ENCODE measurements at places on chromosomes 1 and 21.

DNA sequence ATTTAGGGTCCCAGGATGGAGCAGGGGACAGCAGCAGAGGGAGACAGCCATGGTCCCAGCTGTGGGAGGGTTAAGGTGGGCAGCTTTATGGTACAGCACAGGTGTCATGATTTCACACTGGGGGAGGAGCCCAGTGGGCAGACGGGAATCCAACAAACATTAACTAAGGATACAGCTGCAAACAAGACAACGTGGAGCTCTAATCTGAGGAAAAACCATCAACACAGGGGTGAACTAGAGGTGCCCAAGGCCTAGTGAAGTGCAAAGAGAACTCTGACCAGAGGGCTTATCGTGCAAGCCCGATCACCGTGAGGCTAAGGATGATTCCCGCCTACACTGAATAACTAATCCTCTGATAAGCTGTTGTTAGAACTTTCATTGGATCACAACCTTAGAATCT is 18.7 kb downstream of the ECE1 start:
- no peak for DNase-seq

- DNase-seq = peak; percentile 89
Measured at GRCh38 chr1:2556277-2556677, at the start of gene TNFRSF14. Gene TNFRSF14 (plus strand): TSS chr1:2556371. CDS start chr1:2556665, 294 bp downstream.

DNA sequence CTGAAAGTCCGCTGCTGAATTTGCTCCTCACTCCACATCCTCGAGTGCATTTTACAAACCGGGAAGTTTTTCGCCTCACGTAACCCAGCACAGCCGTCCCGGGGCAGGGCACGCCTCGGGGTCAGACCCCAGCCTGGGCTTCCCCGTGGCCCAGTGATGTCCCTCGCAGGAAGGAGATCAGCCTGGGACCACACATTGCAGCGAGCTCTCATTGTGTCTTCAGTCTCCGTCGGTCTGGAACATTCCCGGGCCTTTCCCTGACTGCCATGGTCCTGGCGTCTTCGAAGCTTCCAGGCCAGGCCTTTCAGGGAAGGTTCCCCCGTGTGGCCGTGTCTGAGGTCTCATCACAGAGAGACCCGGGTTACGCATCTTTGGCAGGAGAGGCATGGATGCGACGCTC is 43.5 kb downstream of the MORN1 start:
- DNase-seq = no peak

DNA sequence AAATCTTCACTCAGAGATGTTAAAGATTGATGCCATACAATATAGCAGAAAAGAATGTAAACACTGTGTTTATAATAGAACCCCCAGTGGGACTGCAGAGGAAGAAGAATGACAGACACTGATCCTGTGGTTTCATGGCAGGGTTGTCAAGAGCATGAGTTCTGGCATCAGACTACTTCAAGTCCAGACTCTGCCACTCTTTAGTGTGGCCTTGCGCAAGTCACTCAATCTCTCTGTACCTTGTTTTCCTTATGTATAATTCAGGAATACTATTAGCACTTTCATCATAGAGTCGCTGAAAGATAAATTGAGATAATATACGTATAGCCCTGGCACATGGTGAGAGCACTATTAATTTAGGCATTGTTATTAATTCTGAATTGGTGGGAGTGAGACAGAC is 38.5 kb upstream of the BCL9 start:
- DNase-seq = no peak

DNA sequence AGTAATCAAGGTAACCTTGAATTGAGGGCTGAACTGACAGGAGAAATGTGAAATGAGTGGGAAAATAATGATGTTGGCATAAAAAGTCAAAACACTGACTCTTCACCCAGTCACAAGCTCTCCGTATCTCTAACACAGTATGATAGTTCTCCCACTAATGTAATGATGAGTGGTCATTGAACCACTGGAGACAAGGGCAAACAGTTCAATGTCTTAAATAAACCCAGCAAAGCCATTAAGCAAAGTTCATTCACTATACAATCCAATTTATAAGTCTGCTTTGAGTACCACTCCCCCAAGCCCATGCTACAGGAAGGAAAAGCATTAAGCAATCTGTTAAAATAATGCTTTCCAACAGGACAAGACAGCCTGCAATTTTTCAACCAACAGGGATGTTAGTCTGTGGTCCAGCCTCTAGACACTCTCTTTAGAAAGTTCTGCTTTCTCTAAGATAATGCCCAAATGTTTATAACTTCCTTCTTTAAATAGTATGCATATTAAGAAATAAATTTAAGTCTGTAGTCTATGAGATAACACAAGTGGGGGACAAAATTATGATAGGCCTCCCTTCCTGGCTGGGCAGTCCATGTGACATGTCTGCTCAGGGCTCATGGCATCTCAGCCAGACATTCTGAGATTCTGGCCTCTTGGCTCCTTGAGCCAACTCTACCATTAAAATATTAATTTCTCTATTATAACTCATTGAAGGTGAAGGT is 25.5 kb upstream of the DDAH1 start:
- no peak for DNase-seq

DNA sequence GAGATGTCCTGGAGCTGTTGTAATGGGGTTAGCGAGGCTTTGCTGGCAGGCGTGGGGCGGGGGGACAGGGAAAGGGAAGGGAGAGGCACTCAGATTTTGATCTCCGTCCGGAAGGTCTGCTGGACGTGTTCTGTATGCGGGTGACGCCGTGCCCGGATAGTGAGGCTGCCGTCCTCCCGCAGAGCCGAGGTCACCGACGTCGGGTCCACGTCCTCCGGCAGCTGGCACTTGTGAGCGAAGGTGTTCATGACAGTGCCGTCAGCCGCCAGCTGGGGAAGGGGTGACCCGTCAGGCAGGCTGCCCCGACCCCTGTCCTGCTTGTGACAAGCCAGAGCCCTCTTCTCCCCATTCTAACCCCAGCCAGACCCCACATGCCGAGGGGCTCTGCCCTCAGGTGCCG is 2.4 kb downstream of the HSPB7 start:
- DNase-seq = no peak

DNA sequence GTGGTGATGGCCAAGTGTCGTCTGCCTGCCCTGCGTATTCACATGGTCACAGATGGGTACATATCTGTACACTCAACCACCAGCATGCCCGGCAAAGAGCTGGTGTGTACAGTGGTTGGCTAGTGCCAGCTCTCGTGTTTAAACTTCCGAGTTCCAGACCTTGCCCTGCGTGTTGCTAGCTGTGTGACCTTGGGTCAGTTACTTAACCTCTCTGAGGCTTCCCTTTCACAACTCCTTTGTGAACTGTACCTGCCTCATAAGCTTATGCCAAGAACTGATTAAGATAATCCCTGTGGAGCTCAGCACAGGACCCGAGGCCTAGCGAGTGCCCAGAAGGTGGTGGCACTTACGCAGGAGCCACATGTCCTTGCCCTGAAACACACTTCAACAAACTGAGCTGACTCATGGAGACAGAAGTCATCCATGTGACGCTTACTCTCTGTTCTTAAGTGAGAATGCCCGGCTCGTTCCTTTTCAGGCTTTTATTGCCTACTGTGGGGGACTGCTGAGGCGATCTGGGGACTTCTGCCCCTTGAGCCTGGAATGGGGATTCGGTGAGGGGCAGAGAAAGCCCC is 55.4 kb downstream of the ALPL start:
- DNase-seq = no peak

- DNase-seq = no peak
Measured at GRCh38 chr1:195898924-195899323, 709.3 kb downstream of the KCNT2 start.

DNA sequence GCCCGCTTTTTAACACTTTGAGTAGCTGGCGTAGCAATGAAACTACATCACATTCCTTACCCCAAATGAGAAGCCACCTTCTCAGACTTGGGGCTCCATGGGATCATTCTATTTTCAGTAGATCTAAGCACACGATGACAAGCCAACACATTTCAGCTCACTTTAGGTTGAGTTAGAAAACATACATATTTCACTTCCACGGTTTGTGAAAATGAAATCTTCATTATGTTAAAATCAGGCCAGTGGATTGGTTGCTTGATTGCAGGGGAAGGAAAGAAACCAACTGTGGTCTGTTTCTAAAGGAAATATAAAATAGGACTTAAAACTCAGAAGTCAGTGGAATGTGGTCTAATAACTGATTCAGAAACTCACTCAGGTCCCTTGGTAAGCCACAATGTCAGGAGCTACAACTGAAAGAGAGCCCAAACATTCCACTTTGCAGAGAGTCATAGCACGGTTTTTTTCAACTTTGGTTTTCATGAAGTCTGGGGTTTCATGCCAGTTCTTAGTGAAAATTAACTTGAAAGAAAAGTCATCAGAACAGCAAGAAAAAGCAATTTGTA is 82.3 kb upstream of the TIAM1 start:
- DNase-seq = no peak

GRCh38 chr1:1529321-1529720 is 11.1 kb downstream of the TMEM240 start:
- DNase-seq = no peak

DNA sequence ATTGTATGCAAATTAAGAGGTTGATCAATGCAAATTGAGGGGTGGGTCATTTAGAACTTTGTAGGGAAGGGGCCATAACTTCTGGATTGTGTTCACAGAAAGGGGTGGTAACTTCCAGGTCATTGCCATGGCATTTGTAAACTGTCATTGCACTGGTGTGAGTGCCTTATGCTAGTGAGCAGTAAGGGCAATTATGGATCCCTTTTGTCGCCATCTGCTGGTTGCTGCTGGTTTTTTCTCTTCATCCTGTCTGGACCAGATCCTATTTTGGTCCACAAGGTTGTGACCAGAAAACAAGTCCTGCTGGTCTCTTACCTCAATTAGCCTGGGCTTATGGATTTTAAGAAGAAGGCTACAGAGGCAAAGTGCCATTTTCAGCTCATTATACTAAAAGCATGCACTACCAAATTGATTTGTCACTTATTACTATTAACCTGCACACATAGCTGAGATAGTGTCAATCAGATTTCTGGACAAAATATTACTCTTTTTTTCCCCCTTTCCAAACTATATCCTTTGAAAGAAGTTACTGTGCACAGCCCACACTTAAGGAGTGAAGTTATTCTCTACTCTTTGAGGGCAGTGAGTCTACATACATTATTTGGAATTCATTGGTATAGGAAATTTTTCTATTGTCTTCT is 196.2 kb downstream of the ZC3H11B start:
- DNase-seq = peak; percentile 77

- DNase-seq = no peak
Measured at GRCh38 chr1:229136822-229137221, 134.1 kb upstream of the RAB4A start.

DNA sequence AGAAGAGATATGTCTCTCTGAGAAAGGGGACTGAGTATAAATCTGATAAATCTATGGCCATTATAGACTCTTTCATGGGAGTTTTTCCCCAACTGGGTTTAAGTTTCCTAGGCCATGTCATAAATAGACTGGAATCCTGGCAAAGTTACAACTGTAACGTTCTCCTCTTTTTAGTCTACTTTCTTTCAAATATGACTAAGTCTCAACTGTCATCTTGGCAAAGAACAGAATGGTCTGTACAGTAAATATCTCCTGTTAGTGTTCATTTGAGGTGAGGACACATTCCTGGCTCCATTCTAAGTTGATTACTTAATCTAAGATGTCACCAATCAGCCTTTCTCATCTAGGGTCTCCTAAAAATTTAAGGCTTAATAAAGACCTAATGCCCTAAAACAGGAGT is 300.5 kb downstream of the BRINP2 start:
- DNase-seq = no peak

DNA sequence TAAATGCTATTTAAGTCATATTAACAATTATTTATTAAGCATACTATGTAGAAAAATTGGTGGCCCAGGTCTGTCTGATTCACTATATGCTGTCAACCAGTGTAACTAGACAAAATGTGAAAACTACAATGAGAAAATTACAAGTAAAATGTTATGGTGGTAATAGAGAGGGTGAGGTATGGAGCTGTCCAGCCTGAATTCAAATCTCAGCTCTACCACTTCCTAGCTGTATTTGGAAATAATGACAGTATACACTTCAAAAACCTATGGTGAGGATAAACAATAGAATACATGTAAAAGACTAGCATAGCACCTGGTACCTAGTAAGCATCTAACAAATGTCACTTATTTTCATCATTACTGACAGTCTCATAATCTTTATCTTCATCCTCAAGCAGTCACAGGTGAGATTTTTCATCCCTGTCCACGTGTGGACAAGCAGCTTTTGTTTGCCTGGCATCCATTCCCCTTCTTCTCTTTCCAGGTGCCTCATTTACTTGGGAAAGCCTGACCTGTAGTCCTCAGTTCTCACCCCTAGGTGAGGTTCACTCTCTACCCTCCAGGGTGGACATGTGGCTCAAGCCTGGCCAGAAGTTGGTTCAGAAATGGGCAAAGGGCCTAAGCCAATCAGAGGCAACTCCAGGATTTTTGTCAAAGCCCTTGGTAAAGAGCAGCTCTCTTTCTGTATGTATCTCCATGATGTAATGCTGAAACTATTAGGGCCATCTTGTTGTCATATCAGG is 29.5 kb downstream of the EGLN1 start:
- no peak for DNase-seq

DNA sequence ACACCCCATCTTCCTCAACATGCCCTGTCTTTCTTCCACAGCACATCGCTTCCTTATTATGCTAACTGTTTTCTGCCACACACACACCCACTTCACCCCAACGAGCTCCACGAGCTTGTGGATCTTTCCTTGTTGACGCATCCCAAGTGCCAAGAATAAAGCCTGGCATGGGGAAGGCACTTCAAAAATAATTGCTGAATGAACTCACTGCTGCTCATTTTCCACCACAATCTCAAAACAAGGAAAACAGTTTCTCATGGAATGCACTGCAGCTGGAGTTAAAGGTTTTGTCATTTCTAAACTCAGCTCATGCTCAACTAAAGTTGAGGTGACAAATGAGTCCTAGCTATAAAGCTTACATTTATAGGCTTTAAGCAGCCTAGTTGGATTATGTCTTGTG is 86.0 kb downstream of the TIAM1 start:
- no peak for DNase-seq

DNA sequence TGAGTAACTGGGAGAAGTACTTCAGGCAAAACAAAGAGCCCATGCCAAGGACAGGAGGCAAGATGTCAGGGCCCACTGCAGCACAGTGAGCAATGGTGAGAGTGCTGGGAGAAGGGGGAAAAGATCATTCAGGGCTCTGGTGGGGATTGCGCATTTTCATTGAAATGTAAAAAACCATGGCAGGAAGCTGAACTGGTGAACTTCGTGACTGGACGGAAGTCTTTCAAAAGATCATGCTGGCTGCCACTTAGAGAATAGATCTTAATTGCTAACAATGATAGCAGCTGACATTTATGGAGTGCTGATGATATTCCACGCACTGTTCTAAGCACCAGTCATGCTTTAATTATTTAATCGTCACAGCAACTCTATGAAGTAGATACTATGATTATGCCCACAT is 107.0 kb downstream of the TGFBR3 start:
- DNase-seq = peak; percentile 43

DNA sequence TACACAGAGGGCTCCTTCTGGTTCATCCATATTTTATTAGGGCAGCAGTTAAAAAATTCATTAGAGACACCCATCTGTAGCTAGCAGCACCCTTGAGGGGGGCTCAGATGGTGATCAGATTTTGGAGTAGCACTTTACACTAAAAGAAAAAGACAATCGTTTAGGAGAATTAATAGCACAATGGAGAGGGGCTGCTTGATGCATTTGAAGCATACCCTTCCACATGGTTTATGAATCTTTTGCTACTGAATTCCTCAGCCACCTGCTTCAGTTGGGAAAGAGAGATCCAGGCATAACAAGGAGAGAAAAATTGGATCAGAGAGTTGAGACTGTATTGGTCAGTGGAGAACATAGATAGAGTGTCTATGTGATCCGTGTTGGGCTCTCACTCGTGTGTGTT is 54.4 kb downstream of the DISC1 start:
- no peak for DNase-seq

GRCh38 chr1:151254217-151255213 is at the start of gene PSMD4:
Gene PSMD4 (plus strand): TSS chr1:151254734. CDS start chr1:151254783, 49 bp downstream.
- peak; percentile 93 for DNase-seq
